Astrocyte (in vitro differentiated cells and primary cell): ENCODE measurements at places on chromosomes 16 and 17. TPM values are rescaled to one million over a fixed set of nuclear protein-coding genes. Genes with fewer than 3 reads are reported as not detected.

GRCh38 chr16:79849119-79849518 lies 248.6 kb upstream of the MAF start:
- DNase-seq = no peak

CYB5B gene
- total RNA-seq = 127 and 149 TPM in 2 replicates

DNA sequence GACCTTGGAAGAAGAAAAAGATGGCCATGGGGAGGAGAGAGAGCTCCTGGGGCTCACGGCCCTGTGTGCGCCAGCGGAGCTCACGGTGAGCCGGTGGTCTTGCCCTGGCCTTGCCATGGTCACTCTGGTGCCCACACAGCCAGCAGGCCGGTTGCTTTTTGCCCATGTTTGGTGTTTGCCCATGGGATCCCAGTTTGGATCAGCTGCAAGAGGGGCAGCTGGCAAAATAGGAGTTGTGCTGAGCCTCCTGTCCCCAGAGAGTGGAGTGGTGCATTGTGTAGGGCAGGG lies 1.6 kb downstream of the NHERF1 start:
- no peak for DNase-seq

ADAP2 gene
- 0.89 and 1.1 TPM in 2 replicates for total RNA-seq

TEX19 gene
- total RNA-seq = not detected in 2 replicates

STH gene
- total RNA-seq = not detected in 2 replicates

PHAF1 gene
- total RNA-seq = 16.1 and 17.1 TPM in 2 replicates

SLC16A6 gene
- total RNA-seq = 0.34 and 0.62 TPM in 2 replicates

- DNase-seq = no peak
Measured at GRCh38 chr17:61158376-61158775, 241.3 kb upstream of the TBX2 start.

- no peak for DNase-seq
Measured at GRCh38 chr17:18968945-18969887, 17.3 kb downstream of the SLC5A10 start.

DNA sequence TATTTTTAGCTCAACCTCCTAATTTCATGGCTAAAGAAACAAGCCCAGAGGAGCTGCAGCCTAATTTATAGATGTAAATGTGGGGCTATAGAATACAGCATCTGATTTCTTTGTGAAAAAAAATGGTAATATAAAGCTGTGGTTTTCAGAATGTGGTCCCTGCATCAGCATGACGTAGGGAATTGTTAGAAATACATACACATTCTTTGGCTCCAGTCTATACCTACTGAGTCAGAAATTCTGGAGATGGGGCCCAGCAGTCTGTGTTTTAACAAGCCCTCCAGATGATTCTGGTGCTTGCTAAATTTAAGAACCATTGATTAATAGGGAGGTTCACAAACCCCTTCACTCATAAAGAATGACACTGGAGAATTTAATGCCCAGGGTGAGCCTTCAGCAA lies 18.1 kb upstream of the MYH8 start:
- no peak for DNase-seq

DNA sequence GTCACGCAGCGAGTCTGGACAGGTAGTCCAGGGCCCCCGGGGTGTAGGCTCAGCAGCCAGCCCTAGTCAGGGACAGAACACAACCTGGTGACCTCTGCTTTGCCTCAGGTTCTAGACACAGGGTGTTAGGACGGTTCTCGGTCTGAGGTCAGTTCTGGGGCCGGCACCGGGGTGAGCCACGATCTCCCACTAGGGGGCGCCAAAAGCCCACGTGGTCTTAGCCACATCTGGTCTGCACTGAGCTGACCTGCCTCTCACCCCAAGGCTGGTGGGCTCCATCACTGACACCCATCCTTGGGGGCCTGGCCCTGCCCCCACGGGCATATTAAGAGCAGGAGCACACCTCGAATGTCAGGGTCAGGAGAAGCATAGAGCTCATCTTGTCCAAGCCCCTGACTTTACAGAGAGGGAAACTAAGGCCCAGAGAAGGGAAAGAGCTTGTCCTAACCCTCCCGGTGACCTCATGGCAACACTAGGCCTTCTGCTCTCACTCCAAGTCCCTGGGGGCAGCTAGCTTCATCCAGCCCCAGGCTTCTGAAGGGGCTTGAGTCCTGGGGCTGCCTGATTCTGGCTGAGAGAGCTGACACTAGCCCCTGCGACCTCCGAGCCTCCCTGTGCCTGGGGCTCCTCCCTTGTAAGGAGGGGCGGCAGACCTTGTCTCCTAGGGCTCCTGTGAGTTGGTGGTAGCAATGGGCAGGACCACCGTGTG lies 9.0 kb downstream of the SLC5A10 start:
- DNase-seq = no peak

FBXO39 gene
- total RNA-seq = 0.93 and 1.2 TPM in 2 replicates

GRCh38 chr17:6092182-6092902 lies 22.2 kb downstream of the WSCD1 start:
- DNase-seq = no peak

SGCA gene
- 0.32 TPM in 1 of 2 replicates, not detected in the other for total RNA-seq

- no peak for DNase-seq
Measured at GRCh38 chr16:15491411-15491810, 57.0 kb downstream of the BMERB1 start.

DNA sequence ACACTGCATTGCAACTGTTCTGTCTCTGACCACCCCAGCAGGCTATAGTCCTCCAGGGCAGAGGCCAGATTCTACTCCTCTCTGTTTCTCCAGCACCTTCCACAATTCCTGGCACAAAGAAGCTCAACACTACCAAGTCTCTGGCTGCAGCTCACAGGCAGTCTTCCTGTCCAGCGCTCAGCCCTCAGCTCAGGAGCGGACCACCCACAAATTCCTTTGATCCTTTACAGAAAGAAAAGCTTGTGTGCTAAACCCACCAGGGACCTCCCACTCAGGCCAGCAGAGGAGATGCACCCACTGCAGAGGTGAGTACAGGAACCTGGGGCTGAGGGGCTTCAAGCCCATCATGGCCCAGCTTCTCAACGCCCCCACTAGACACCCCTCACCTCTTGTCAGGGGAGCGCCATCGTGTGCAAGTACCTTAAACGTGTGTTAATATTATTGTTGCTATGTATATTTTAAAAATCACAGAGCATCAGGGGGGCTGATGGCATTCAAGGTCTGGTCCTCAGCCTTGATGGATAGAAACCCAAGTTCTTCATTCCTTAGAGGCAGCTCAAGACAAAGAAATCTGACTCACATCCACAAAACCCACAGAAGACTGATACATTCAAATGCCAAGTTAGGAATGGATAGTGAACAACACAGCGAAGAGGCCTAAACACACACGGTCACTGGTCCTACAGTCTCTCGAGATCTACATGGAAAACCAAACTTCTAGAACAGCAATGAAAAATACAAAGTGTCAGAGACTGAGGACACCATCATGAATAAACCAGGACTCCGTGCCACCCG lies 8.4 kb downstream of the HSDL1 start:
- DNase-seq = peak; percentile 47

- no peak for DNase-seq
Measured at GRCh38 chr16:89595330-89596060, 17.9 kb upstream of the DPEP1 start.

OTOP3 gene
- not detected in 2 replicates for total RNA-seq

CEMP1 gene
- not detected in 2 replicates for total RNA-seq

CHP2 gene
- total RNA-seq = not detected in 2 replicates

DNA sequence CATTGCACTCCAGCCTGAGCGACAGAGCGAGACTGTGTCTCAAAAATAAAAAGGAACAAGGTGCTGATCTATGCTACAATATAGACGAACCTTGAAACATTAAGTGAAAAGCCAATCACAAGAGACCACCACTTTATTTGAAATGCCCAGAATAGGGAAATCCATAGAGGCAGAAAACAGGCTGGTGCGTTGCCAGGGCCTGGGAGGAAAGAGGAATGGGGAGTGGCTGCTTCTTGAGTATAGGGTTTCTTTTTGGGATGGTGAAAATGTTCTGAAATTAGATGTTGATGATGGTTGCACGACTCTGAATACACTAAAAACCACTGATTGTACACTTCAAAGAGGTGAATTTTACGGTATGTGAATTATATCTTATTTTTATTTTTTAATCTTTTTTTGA lies 20.3 kb upstream of the GLIS2 start:
- no peak for DNase-seq
